Stimulated activated CD8-positive, alpha-beta memory T cell treated with anti-CD3 and anti-CD28 coated beads, Interleukin-4, amount 100 ng/mL, for 1 hour (primary cell): ENCODE measurements at places on chromosomes 3 and 15.

- DNase-seq: no peak
These were observed 60.6 kb upstream of the MYRIP start for GRCh38 chr3:39748763-39749162.

DNA sequence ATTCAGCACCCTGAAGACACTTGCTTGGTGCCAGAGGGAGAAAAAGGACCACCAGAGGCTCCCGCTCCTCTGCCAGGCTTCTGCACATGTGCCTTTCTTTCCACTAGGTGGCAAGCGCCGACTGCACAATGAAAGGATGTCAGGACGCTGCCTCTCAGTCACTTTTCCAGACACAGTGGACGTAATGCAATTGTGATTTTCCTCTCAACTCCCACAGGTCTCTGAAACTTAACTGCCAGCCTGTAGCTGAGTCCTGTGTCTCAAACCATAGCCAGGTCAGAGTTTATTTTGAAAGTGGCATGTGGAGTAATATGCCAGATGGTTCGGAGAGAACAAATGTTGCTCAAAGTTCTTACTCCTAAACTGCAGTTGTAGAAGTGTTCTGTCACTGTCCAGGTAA, 162.9 kb downstream of the ITPR1 start:
- no peak for DNase-seq

- DNase-seq: no peak
These were observed 43.4 kb downstream of the CD200 start for GRCh38 chr3:112376241-112376911.

GRCh38 chr15:69756440-69756839, 303.8 kb downstream of the RPLP1 start:
- DNase-seq: no peak

DNA sequence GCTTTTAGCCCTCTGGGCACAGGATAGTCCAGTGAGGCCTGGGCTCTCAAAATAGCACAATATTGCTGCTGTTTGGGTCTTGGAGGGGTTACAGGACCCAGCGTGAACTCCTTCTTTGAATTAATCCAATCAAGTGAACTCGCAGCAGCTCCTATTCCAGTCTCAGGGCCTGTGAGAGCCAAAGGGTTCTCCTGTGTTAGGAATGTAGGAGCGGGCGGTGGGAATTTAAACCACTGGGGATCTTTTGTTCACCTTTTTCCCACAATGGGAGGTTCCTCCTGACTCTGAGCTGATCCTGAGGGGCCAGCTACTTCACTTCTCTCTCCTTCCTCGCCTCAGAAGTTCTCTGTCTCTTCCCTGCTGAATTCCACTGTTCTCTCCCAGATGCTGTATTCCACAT, 504.0 kb downstream of the UNC13C start:
- no peak for DNase-seq

- no peak for DNase-seq
These were observed 122.2 kb downstream of the SYNPR start for GRCh38 chr3:63400246-63400860.

DNA sequence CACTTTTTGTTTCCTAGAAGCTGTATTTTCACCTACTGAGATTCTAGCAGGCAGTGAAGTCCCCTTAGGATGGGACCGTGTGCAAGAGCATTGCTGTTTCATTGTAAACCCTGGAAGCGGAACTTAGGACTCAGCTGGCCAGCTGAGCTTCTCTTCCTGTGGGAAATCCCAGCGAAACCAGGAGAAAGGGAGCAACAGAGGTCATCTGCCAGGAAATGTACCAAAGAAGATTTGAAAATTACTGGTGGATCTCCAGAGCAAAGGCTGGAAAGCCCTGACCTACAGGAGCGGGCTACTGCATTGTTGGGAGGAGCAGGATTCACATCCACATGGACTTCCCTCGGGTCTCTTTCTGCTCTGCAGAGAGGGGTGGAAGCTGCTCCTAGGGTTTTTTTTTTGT, 7.6 kb upstream of the ADPRH start:
- no peak for DNase-seq

- no peak for DNase-seq
These were observed 13.0 kb upstream of the TF start for GRCh38 chr3:133733226-133733625.
